CD4-positive, alpha-beta T cell treated with Interleukin-15 for 4 hours (primary cell): ENCODE measurements at places on chromosomes 7 and 10.

GRCh38 chr7:11698384-11698871 lies 133.6 kb downstream of the THSD7A start:
- no peak for DNase-seq

- DNase-seq: no peak
Measured at GRCh38 chr10:128416231-128416630, 290.0 kb upstream of the MKI67 start.

DNA sequence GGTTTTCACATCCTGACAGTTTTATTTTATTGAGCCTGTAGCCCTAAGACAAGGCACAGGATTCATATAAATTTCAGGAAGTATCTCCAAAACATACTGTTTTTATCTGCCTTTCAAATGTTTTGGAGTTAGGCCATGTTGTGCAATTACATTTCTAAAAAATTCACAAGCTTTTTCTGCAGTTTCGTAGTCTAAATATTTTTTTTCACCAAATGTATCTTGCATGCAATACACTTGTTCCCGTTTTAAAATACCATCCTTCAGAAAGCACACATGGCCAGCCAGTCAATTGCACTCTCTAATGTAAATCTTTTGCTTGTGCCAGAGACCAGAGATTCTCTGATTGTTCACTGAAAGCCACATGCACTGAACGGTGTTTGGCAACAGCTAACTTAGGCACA lies 161.5 kb upstream of the PRKCQ start:
- DNase-seq: no peak

DNA sequence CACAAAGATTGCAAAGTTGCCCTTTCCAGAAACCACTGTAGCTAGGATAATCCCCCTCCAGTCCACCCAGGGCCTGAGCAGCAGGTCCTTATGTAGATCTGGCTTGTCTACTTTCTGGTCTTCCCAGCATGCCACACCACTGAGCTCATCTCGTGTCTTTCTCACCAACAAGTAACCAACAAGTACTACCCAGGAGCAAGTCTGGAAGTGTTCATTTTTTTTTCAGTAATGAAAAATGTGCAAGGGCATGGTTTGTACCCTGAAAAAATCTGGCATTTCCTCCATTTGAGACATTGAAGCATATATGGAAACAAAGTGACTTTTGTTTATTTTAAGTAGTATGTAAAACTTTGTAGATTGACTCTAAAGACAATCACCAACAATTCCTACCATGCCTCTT lies 120.8 kb downstream of the INHBA start:
- DNase-seq: no peak

- no peak for DNase-seq
Measured at GRCh38 chr7:19674266-19674960, 34.4 kb downstream of the POLR1F start.
